ENCODE measurements at places on chromosomes 16 and 17. TPM values are rescaled to one million over a fixed set of nuclear protein-coding genes. Genes with fewer than 3 reads are reported as not detected.

The TP53TG3F gene
- not detected for total RNA-seq

The KIF19 gene
- total RNA-seq: 1.8 TPM

The AHSP gene
- total RNA-seq: not detected

The SLC6A2 gene
- 4.6 TPM for total RNA-seq

The TMC7 gene
- 18.6 TPM for total RNA-seq

GRCh38 chr16:2388875-2389433, 40.3 kb upstream of the CCNF start:
- no peak for DNase-seq

DNA sequence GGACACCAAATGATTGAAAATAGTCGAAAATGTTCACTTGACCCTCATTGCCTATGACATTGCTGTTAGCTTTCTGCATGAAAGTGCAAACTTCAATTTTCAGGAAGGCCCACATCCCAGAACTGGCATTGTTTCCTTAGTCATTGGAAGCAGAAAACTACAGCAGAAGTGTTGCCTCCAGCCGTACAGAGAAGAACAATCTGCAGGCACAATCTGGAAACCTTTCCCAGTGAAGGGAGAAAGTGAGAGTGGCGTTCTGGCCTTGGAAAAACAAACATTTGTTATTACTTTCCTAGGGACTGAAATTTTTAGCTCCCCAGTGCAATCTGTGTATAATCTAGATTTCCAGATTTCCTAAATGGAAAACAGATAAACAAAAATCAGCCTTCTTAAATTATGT, 529.5 kb upstream of the RBFOX1 start:
- DNase-seq: no peak

GRCh38 chr16:13439766-13440165, 480.2 kb upstream of the ERCC4 start:
- DNase-seq: no peak

- no peak for DNase-seq
Measured at GRCh38 chr16:21953541-21953902, 361 bp downstream of the UQCRC2 start.

DNA sequence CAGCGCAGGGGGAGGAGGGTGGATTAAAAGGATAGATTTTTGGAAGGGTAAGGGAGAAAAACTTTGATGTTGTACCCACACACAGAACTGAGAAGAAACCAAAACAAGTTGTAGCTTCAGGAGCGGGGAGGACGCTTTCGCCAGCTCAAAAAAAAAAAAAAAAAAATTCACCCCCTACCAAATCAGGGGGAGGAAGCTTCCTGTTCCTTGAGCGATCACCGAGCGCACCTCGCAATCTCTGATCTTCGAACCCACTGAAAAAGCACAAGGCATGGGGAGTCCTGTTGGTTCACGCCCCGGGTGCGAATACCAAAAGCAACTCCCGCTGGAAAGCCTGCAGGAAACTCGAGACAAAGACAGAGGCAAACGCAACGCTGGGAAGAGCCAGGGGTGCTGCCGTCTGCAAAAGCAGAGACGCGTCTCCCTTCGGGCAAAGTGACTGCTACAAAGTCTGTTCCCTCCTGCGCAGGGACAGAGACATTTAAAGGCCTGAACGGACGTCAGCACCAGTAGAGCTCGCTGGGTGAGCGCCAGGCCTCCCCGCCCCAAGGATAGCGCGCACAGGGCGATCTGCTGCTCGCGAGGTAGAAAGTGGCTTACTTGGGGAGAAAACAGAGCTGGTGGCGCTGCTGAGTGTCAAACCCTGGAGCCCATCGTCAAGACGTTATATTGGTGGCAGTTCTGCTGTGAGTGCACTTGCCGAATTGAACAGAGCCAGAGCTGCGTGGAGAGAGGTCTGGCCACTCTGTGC, 190.4 kb downstream of the USP22 start:
- DNase-seq: no peak

DNA sequence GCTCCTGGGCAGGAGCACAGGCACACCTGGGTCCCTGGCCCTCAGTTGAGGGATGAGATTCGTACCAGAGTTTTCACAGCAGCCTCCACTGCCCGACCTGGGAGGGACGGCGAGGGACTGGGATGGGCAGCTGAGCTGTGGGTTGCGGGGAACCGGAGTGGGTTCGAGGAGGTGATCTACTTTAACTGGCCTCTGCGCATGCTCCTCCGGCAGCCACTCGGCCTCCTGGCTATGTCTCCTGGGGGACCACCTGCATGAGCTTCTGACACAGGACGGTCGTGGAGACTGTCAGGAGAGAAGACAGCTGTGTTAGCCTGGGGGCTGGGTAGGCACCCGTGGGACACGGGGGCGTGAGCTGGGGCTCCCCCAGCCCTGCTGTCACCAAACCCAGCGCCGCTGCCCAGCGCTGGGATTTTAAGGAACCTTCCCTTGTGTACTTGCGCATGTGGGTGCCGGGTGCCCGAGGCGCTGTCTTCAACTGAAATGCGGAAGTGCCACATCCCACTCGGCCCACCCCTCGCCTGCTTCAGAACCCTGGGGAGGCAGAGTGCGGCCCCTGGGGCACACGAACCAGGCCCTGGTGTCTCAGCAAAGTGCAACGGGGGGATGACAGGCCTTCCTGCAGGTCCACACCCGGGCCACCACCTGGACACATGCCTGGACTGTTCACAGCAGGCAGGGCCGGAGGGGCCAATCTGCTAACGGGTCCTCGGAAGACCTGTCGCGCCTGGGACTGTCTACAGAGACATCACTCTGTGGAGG, 36.4 kb downstream of the SLC7A5 start:
- DNase-seq: no peak

DNA sequence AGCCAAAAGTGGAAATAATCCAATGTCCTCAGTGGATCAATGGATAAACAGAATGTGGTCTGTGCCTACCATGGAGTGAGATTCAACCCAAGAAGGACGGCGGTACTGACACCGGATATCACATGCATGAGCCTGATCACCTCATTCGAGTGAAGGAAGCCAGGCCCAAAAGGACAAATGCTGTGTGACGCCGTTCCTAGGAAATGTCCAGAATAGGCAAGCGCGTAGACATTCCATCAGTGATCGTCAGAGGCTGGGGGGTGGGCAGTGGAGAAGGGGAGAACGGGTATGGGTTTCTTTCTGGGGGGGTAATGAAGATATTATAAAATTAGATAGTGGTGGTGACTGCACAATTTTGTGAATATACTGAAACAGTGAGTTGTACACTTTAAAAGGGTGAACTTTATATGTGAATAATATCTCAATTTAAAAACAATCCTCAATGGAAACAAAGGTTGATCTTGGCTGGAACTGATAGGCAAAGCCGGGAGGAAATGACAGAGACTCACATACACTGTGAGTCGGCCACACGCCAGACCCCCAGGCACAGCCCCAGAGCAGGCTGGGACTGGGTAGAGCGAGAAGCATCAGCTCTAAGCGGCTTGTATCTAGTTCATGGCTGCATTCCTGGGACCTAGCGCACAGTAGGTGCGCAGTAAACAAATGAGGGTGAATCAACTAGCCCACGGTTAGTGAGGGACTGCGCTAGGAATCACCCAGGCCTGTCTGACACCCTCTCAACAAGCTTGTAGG, 3.5 kb downstream of the DBNDD1 start:
- DNase-seq: no peak

GRCh38 chr17:58611331-58611730, 80.5 kb downstream of the TEX14 start:
- no peak for DNase-seq
